ENCODE measurements at places on chromosomes 16 and 17. TPM values are rescaled to one million over a fixed set of nuclear protein-coding genes. Genes with fewer than 3 reads are reported as not detected.

SDK2 gene
- under 0.01 TPM for total RNA-seq

AGRP gene
- total RNA-seq, result not detected

DHRS7C gene
- total RNA-seq, result not detected

CFAP97D1 gene
- not detected for total RNA-seq

KRT31 gene
- not detected for total RNA-seq

ALKBH5 gene
- 73.4 TPM for total RNA-seq
